CMK (cell line): ENCODE measurements at places on chromosomes 13 and 19.

- no peak for DNase-seq
Observed at GRCh38 chr13:51818781-51819511, 15.0 kb upstream of the DHRS12 start.

- DNase-seq: no peak
Observed at GRCh38 chr13:21556051-21556450, 47.9 kb downstream of the MICU2 start.

DNA sequence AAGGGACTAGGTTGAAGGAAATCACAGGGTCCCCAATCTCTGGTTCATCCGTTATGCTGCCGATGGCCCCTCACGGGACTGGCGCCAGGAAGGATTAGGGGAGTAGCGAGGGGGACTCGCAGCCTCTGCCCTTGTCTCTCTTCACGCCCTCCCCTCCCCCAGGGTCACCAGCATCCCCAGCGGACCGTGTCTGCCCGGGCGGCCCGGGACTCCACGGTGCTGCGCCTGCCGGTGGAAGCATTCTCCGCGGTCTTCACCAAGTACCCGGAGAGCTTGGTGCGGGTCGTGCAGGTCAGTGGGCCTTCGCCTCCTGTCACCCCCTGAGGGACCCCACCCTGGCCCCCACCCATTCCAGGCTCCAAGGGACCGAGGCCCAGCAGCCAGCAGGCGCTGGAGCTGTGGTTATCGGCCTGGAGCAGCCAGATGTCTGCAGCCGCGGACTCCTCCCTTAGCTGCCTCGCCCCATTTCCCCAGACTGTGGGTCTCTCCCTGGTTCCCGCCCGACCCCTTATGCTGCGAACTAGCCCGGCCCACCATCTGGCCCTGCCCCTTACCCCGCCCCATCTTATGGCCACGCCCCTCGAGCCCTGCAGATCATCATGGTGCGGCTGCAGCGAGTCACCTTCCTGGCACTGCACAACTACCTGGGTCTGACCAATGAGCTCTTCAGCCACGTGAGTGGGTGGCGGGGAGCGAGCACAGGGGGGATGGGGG is 5.4 kb downstream of the PNPLA6 start:
- DNase-seq: peak; percentile 66

- DNase-seq: no peak
Observed at GRCh38 chr13:77099415-77099814, 72.5 kb upstream of the FBXL3 start.

- DNase-seq: no peak
Observed at GRCh38 chr19:40674291-40674690, 16.2 kb downstream of the NUMBL start.

GRCh38 chr19:46625731-46626130 is 842 bp upstream of the PTGIR start:
- no peak for DNase-seq

- DNase-seq: no peak
Observed at GRCh38 chr19:50239921-50240590, 36.6 kb downstream of the MYH14 start.

DNA sequence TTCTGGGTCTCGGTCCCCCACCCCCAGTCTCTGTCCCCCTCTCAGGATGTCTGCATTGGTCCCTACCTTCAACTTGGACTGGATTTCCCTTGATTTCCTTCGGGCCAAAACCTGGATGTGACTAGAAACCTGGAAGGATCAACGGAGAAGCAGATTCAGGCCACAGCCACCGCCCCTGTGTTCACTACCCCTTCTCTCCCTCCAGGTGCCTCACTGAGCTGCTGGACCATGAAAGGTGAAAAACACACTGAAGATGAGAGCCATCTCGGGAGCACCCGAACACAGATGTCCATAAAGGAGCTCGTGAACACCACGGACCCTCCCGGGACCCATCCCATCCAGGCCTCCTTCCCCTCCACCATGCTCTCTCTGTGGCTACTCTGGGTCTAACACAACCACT is 5.0 kb downstream of the TEAD2 start:
- no peak for DNase-seq

- no peak for DNase-seq
Observed at GRCh38 chr13:35747594-35747993, 271.1 kb upstream of the MAB21L1 start.

- DNase-seq: no peak
Observed at GRCh38 chr13:71759651-71760511, 107.1 kb downstream of the DACH1 start.

- no peak for DNase-seq
Observed at GRCh38 chr13:110236431-110236830, 70.5 kb downstream of the COL4A1 start.

GRCh38 chr19:16036941-16037340 is 39.4 kb upstream of the TPM4 start:
- DNase-seq: no peak

- no peak for DNase-seq
Observed at GRCh38 chr13:69496981-69497380, 610.6 kb upstream of the ATXN8OS start.

- no peak for DNase-seq
Observed at GRCh38 chr13:51292000-51292565, 47.4 kb upstream of the SERPINE3 start.

DNA sequence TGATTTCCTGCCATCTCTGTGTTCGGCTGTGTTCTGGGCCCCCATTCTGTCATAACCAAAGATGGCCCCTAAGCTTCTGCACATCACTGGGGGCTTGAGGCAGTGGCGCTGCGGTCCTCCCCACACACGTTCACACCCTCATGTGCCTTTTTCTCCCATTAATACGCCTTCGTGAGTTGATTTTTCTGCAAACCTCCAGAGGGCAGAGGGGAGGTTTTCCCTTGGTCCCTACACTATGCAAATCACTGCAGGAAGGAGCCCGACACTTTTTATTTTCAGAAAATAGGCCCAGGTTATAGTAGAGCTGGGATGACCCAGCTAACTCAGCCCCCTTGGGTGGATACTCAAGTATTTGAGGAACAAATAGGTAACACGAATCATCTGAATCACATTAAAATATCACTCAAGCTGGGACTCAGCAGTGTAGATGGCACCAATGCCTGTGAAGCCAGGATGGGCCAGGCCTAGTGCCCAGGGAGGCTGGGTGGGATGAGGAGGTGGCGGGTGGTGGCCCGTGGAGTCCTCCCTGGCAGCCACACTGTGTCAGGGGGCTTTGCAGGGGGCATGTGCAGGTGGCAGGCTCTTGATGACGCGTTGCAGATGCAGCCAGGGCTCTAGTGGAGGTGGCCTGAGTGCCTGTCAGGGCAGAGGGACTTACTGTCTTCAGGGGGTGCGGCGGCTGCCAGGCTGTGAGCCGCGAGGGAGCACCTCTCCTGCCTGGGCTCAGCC is 234.3 kb downstream of the TEX29 start:
- DNase-seq: no peak

DNA sequence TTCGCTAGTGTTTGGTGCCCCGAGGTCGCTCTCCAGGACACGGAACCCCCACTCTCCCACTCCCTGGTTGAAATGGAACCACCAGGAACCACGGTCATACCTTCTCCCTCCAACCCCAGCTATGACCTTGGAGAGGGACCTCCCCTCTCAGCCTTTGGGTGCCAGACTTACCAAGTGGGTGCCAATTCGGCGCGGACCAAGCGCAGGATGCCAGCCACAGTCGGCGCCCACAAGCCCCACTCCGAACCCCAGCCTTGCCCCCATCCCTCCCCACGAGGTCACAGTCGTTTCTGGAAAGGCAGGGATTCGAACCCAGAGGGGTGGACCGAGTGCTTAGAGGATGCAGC is 910 bp downstream of the PDE4C start:
- DNase-seq: no peak

DNA sequence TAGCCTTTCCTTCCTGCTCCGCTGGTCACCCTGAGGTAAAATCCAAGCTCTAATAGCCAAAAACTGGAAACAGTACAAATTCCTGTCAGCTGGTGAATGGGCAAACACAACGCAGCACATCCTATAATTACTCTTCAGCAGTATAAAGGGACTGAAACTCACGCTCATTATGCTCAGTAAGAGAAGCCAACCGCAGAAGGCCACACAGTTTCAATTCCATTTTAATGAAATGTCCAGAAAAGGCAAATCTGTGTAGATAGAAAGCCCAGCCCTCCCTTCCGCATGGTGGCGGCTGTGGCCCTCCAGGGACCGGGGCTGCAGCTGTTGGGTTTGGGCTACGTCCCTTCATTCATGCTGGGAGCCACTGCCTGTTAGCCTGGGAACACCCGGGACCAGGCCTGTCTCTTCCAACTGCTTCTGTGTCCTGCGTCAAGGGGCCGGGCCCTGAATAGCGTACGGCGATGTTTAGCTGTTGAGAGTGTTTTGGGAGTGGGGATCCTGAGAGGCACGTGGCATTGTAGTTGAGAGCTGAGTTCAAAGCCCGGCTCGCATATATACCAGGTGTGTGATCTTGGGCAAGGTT is 23.5 kb downstream of the NKPD1 start:
- DNase-seq: no peak

DNA sequence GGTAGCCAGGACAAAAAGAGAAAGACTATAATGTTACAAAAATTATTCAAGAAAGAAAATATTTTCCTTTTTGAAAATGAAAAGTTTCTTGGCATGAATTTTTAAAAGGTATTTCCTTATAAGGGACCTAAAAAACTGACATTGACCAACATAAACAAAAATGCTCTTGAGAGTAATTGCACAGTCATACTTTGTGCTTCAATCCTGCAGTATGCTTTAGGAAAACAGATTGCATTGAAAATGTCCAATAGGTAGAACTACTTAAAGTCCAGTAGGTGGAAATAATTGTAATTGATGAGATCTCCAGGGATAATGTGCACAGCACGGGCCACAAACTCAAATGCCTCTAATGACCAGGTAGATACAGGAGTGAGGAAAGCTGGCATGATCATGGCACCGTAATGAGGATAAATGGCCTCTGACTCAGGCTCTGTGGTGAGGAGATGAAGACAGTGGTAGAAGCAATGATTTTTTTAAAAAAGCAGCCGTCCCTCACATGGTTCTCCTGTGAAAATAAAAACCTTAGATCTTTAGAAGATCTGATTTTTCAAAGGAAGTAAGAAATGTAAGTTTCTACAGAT is 278.0 kb downstream of the ITGBL1 start:
- DNase-seq: no peak

GRCh38 chr19:35169221-35169995 is 14.9 kb downstream of the FXYD5 start:
- no peak for DNase-seq

DNA sequence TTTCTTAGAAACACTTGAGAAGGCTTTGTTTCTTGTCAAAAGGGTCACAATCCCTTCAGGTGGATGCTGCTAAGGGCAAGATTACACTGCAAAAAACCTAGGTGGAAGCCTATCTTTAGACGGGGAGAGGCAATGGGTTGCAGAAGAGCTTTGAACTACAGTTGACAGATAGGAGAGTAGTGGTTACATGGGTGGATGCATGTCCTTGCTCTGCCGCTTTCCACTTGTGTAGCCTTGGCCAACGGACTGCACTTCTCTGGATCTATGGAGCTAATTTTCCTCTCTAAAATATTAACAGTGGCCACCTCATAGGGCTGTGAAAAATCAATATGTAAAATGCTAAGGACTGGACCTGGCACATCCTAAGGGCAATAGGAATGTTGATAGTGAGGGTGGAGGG is 980 bp downstream of the BCKDHA start:
- DNase-seq: no peak

DNA sequence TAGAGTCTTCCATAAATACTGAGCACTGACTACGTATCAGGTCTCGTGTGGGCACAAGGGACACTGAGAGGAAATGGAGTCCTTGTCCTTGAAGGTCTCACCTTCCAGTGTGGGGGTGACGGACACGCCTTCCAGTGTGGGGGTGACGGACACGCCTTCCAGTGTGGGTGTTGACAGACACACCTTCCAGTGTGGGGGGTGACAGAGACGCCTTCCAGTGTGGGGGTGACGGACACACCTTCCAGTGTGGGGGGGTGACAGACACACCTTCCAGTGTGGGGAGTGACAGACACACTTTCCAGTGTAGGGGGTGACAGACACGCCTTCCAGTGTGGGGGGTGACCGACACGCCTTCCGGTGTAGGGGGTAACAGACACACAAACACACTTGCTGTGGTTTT is 14.3 kb upstream of the EDDM13 start:
- no peak for DNase-seq

DNA sequence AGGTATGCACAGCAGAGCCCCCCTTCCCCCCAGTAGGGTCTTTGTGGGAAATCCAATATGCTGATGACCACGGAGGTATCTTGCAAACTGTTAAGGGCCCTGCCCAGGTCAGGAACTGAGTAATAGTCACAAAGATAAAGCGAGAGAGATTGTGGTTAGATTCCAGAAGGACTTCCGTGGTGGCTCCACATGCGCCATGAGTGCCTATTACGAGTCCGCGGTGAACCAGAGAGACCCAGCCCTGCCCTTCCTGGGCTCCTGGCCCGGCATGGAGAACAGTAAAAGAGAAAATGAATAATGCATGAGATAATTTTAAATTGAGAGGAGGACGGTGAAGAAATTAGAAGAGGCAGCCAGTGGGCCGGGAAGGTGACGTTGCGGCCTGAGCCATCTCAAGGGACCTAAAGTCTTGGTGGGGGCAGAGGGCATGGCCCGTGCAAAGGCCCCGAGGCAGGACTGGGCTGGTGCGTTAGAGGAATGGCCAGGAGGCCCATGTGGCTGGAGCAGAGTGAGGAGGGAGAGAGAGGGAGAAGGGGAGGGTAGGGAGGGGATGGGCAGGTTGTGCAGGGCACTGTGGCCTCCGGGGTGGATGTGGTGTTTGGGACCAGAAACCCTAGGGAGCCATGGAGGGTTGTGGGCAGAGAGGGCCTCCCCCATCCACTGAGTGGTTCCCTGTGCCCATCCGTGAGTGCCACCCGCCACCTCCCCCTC is 46.6 kb upstream of the NFIC start:
- DNase-seq: no peak

- no peak for DNase-seq
Observed at GRCh38 chr13:100528820-100529219, 59.8 kb downstream of the GGACT start.

DNA sequence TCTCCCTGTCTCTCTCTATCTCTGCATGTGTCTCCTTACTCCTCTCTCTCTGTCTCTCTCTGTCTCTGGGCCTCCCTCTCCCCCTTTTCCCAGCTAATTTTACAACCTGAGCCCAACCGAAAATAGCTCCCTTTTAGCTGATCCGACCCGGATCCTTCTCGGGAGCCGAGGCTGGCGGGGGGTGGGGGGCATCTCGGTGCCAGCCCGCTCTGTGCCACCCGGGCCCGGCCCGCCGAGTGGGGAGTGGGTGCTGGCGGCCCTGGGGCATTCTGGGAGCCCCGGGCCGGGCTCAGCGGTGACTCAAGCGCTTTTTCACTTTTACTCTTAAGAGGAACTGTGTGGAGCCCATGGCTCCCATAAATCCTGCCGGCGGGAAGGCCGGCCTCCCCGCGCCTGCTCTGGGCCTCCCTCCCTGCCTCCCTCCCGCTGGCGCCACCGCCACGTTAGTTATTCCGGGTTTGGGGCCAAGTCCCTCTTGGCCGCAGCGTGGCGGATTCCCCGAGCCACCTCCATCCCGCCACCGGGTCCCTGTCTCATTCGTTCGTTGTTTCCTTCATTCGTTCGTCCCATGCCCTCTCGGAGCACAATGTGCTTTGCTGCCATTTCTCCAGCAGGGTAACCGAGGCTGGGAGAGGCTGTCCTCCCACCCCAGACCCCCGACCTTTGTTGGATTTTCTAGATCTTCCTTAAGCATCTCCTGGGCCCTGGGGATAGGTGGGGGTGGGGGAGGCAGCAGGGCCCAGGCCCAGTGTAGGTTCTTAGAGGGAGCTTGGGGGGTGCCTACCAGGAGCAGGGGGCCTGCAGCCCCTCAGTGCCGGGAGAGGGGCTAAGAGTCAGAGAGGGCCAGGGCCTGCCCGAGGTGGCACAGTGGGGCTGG is 3.2 kb downstream of the NFIC start:
- DNase-seq: no peak
